COR-L47 (cell line): ENCODE measurements at places on chromosomes 1 and 21.

- no peak for DNase-seq
Measured at GRCh38 chr21:39647476-39647875, 34.7 kb downstream of the B3GALT5 start.

- no peak for DNase-seq
Measured at GRCh38 chr1:46942086-46942485, 810 bp upstream of the CYP4A11 start.

- no peak for DNase-seq
Measured at GRCh38 chr1:177270863-177271262, 100.1 kb downstream of the BRINP2 start.

GRCh38 chr1:204294357-204294756 lies 65.4 kb downstream of the PLEKHA6 start:
- DNase-seq: no peak

DNA sequence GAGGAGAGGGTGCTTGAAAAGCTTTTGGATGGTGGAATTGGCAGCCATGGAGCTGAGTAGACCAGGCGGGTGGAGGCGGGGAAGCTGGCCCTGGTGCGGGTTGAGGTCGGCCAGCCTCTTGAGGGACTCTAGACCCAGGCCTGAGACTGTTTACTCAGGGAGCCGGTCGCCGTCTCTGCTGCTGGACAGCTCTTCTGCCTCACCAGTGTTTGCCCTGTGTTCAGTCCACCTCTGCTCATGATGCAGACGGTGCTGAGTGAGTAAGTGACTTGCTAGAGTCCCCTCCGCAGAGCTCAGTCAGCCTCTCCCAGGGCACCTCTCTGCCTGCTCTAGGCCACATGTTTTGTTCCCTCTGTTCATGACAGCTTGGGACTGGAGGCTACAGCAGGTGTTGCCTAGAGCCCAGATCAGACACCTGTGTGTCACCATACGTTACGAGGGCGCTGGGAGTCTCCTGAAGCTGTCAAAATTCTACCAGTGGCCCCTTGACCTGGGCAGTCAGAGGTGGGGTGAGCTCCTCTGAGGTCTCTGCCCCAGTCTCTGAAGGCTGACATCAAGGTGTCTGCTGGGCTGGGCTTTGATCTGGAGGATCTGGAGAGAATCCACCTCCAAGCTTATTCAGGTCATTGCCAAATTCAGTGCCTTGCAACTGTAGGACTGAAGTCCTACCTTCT lies 73.5 kb upstream of the WNT4 start:
- no peak for DNase-seq

DNA sequence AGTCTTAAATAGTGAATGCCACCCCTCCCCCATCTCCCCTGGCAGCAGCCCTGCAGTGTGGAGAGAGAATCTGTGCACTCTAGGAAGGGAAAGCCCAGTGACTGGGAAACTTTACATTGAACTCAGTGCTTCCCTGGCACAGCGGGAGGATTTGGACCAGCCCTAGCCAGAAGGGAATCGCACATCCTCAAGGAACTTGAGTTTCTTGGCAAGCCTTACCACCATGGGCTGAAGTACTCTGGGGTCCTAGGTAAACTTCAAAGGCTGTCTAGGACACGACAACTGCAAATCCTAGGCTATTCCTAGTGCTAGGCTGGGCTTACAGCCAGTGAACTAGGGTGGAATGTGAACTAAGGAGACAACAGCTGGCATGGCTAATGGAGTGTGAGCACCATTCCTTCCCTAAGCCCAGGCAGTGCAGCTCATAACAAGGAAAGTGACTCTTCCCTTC lies 88.3 kb downstream of the COL24A1 start:
- DNase-seq: no peak
